AG09319 (cell line): ENCODE measurements at places on chromosomes 3 and 15.

DNA sequence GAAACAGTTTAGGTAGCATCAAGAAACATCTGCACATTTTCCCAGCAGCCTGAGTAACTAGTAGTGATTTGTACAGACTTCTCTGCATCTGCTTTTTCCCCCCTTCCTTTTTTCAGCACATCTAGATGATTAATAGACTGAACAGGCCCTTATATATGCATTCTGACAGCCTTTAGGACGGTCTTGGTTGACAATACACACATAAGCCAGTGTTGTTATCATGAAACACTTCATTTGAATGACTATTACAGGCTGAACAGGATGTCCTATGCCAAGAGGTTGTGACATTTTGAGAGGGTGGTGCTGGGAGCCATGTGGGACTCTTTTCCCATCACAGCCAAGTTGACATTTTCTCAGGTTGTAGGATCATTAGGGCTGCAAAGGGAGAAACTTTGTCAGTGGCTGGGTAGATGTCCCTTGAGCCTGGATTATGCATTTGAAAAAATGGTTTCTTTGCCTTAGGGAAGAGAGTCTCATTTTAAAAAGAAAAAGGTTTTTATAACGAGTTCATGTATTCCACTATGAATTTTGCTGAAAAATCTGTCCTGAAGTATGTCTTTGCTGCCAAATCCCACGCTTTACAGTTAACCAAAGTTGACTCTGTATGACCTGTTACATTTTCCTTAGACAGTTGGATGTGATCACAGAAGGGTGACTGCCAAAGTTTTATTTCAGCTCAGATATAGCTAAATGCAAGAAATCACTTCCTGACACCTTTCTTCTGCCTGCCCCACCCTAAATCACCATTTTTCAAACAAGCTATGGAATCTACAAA is 73.7 kb downstream of the FILIP1L start:
- no peak for DNase-seq

- DNase-seq: no peak
These were observed 151.2 kb downstream of the OPA1 start for GRCh38 chr3:193744048-193744821.

DNA sequence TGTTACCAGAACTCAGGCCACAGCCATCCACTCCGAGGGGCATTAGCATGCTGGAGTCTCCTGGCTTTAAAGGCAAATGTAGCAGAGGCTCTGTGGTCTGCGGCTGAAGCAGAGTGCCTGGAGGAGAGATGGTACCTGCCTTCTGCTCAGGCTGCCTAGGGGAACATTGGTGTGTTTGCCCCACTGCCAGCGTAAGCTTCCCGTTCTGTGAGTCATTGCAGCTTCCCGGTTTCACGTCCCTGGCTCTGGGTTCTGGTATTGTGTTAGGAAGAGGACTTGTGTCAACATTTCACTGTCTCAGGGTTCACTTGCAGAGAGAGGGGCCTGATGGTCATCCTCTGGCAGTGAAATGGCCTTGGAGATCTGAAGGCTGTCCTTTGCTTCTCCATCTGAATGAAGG is 1.8 kb downstream of the GASK1A start:
- DNase-seq: no peak

DNA sequence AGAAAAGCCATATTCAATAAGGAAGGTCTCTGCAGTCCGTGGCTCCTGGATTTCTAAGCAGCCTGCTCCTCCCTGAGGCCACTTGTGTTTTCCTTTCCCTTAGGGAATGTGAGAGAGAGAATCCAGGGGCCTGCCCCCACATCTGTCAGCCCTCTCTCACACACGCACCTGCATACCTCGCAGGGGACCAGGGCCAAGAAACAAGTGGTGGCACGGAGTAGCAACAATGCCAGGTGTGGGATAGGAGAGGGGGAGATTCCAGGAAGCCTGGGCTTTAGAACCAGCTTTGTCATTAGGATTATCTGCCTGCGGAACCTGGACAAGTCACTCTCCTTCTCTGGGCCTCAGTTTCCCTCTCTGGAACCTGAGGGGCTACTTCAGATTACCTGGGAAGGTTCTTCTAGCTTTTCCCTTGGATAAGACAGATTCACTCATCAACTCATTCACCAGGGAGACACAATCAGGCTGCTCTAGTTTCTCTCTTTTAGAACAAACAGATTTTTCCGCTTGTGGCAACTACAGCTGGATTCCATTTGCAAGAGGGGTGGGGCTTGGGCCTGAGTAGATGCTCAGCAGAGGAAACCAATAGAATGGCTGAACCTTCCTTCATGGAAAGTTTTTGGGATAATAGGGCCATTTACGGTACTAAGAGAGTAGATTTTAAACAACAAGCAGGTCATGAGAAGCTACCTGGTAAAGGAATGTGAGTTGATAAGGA is 19.5 kb downstream of the BCL6 start:
- no peak for DNase-seq

GRCh38 chr3:153855772-153856171 is 265.4 kb upstream of the ARHGEF26 start:
- no peak for DNase-seq

DNA sequence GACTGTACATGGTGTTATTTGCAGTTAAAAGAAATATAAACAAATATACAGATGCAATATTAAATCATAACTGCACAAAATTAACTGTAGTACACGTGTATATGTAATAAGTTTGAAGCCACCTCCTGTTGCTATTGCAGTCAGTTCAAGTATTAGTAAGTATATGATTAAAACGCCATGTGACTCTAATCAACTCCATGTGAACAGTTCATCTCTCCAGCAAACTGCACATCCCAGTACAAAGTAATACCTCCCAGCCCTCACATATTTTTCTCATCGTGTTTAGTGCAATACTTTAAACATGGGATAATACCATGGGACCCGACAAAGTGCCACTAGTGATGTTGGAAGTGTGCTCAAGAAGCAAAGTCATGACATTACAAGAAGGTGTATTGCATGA is 34.6 kb downstream of the PDCD10 start:
- peak; percentile 11 for DNase-seq

GRCh38 chr15:52462806-52463360 is 65.8 kb downstream of the MYO5A start:
- no peak for DNase-seq

- DNase-seq: no peak
These were observed 46.9 kb downstream of the MBNL1 start for GRCh38 chr3:152315623-152316022.

GRCh38 chr3:129656659-129657247 is 50.3 kb upstream of the PLXND1 start:
- no peak for DNase-seq

DNA sequence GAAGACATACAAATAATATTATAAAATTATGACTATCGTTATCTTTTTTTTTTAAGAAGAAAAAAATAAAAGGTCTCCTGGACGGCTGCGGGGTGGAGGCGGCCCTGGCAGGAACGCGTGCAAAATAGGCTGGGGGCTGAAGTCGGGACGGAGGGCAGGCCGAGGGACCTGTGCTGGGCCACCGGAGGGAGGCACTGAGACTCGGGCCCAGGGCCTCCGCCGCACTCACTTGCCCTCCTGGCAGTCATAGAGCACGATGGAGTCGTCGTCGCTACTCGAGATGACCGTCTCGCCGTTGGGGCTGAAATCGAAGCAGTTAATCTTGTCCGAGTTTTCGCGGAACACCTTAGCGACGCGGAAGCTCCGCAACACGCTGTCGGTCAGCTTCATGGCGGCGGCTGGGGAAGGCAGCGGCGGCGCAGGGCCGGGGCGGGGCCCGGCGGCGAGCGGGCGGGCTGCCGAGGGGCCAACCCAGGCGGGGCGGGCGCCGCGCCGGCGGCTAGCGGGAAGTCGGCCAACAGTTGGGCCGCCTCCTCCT is 408 bp downstream of the WDR82 start:
- DNase-seq: no peak

DNA sequence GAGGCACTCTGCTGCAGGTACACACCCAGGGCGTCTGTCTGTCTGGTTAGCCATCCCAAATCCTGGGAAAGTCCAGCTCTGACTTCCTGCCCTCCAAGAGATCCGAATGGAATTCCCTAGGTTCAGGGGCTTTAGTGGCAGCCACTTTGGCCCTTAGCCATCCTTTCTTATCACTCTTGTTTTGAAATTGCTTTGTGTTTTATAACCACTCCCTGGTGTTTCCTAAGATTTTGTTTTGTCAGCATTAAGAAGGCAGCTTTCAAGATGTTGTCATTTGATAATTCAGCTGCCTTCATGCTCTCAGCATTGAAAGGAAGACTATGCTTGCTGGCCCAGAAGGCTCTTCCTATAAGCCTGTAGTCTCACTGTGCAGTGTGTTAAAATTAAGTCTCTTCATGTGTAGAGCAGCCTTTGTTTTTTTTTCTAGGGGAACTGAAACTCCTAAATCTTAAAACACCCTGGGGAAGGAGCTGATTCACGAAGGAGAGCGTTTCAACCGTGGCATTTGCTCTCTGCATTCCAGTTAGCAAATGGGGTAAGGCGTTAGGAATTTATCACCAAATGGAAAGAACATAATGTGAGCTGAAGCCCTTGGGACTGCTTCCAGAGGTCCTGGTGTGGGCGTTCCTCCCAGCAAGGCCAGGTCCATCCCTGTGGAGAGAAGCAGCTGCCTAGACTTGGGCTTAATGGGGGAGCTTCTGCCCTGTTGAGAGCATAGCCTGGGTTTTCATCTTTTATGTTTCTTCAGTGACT is 14.2 kb upstream of the CLEC3B start:
- DNase-seq: peak; percentile 69

DNA sequence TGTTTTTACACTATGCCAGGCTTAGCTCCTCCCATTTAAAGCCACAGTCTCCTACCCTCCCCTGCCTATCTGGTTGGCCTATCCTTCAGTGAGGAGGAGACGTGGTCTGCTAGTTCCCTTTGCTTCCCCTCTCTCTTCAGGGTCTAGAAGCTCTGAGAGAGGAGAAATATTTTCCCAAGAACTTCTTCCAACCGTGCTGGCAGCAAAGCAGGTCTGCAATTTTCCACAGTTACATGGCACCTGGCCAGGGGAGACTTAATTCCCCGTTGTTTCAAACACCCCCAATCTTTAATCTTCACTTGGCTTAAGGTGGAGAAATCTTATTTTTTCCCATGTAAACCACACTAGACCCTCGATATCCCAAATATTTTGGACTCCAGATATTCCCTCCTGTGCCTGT is 149.5 kb upstream of the MCTP2 start:
- DNase-seq: no peak

DNA sequence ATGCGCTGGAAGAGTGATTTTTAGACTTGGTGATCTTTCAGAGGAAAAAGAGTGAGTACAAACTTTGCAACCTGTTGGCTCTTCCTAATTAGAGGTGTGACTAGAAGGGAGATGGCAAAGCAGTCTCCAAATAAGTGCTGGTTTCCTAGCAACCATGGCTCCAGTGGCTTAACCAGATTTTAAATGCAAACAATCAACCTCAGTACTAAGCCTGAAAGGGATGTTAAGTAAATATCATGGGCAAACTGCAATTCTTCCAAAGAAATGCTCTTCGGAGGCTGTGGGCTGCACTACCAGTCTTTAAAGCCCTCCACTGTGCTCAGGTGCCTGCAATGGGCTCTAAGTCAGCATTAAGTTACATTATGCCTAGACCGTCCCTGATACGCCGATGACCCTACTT is 678.1 kb upstream of the CCDC54 start:
- no peak for DNase-seq

- no peak for DNase-seq
These were observed 38.9 kb downstream of the TFG start for GRCh38 chr3:100748220-100748619.

GRCh38 chr3:49716691-49717210 is 2.7 kb downstream of the AMIGO3 start:
- no peak for DNase-seq

DNA sequence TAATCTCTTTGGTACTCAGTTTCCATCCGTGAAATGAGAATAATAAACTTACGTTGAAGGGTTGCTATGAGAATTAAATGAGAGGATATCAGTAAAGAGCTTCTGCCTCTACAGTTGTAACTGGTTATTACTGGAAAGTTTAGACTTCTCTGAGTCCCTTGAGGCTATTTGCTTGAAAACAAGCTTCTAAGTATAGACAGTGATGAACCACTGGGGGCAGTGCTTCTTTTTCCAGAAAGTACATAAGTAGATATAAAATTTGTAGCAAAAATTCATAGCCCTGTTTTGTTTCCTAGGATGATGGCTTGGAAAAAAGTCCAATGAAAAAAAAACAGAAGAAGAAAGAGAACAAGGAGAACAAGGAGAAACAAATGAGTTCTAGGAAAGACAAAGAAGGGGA is 87.1 kb downstream of the RGMA start:
- DNase-seq: no peak

DNA sequence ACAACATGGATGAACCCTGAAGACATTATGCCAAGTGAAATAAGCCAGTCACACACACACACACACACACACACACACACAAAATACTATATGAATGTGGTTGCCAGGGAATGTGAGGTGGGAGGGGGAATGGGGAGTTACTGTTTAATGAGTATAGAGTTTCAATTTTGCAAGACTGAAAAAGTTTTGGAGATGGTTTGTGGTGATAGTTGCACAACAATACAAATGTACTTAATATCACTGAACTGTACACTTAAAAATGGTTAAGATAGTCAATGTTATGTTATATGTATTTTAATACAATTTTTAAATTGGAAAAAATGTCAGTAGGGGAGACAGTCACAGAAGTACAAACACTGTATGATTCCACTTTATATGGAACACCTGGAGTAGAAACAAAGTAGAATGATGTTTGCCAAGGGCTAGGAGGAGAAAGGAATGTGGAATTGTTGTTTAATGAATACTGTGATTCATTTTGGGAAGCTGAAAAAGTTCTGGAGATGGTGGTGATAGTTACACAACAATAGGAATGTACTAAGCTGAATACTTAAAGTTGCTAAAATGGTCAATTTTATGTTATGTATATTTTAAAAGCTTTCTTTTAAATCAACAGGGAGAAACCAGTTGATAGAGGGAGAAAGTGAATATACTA is 76.6 kb downstream of the RPL39L start:
- DNase-seq: peak; percentile 62

DNA sequence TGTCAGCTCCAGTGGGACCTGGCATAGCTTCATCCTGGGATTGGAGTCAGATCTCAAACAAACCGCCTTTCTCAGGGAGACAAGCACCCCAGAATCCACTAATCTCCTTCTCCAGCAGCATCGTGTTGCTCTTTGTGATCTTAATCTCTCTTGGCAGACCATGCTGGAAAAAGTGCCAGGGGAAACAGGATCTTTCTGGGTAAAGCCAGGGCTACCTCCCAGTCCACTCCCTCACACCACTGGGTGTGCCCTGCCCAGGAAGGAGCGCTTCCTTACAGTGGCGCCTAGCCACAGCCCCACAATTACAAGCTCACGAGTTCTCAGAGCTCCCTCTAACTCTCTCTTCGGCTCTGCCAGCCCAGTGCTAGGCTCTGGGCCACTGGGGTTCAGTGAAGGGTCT is 32.2 kb downstream of the RPLP1 start:
- no peak for DNase-seq

DNA sequence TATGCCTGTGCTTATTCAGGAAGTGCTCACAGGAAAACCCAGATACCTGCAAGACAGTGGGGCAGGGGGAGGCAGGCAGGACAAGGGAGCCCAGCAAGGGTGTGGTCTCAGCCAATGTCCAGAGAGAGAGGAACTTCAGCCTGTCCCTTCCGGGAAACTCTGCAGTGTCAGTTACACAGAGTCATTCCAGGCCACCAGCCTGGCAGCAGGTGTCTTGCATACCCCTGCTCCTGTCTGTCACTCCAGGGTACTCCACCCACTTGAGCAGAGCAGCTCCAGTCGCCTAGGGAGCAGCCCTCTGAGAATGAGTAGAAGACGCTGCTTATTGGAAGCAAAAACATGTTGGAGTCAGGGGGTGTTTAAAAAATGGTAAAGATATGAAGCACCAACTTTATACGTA is 431.2 kb upstream of the RGMA start:
- no peak for DNase-seq

- DNase-seq: no peak
These were observed 42.2 kb upstream of the B3GNT5 start for GRCh38 chr3:183210862-183211341.

GRCh38 chr15:77020348-77021087 is 25.6 kb downstream of the PSTPIP1 start:
- DNase-seq: no peak
